ENCODE measurements at places on chromosomes 7 and 10.
A peak's percentile ranks its signal among the peaks of the same experiment; 100 is the strongest.

GRCh38 chr7:597348-598178, 77.9 kb upstream of the PDGFA start:
- H3K4me3 ChIP-seq = no peak overlapping the region
- no peaks in the 10 kb centered on the region for H3K36me3 ChIP-seq
- no peak for DNase-seq
- H3K27ac ChIP-seq = no peak overlapping the region

DNA sequence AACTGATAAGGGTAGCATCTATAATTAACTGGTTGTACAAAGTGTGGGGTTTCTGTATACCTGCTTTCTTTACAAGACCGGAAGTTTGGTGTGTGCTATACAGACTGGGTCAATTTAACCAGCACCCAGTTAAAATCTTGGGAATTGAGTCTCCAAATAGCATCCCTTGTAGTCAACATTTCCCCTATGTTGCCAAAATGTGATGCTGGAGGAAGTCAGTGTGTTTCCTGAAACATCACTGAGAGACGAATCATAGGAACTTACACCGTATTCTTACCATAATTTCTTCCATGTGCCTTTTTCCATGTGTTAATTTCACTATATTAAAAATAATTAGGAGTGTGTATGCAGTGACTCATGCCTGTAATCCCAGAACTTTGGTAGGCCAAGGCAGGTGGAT, 1.7 kb downstream of the AKR1C4 start:
- no peak overlapping the region for H3K27ac ChIP-seq
- peak; percentile 43 for DNase-seq
- no peaks in the 10 kb centered on the region for H3K27me3 ChIP-seq
- H3K4me1 ChIP-seq = no peaks in the 10 kb centered on the region
- H3K4me3 ChIP-seq = no peak overlapping the region

GRCh38 chr10:93580828-93581227, 14.4 kb downstream of the FFAR4 start:
- H3K4me1 ChIP-seq = no peaks in the 10 kb centered on the region
- H3K4me3 ChIP-seq = no peak overlapping the region
- no peaks in the 10 kb centered on the region for H3K36me3 ChIP-seq
- peaks cover 10% of the 10 kb centered on the region for H3K27me3 ChIP-seq
- H3K27ac ChIP-seq = no peak overlapping the region

GRCh38 chr7:86929293-86930109, 130.0 kb downstream of the ELAPOR2 start:
- H3K4me3 ChIP-seq = no peak overlapping the region
- peaks cover 14% of the 10 kb centered on the region for H3K4me1 ChIP-seq
- no peaks in the 10 kb centered on the region for H3K27me3 ChIP-seq
- no peak for DNase-seq
- no peak overlapping the region for H3K27ac ChIP-seq

DNA sequence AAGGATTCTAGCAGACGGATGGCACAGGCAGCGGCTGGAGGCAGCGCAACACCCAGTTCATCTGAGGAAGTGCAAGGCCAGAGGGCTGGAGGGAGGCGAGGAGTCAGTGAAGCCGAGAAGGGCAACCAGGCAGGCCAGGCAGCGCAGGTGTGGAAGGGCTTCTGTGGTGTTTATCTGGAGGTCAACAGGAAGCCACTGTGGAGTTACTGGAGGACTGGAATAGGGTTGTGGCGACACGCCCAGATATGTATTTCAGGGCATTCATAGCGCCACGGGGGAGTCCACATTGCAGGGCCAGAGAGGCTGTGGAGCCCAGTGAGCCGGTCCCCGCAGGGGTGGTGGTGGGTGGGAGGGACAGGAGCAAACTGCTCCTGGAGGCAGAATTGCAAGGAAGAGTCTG, 150.6 kb downstream of the CDH23 start:
- DNase-seq = no peak
- no peaks in the 10 kb centered on the region for H3K36me3 ChIP-seq
- no peak overlapping the region for H3K27ac ChIP-seq
- no peaks in the 10 kb centered on the region for H3K4me1 ChIP-seq

- no peak overlapping the region for H3K4me3 ChIP-seq
- H3K27ac ChIP-seq = no peak overlapping the region
- H3K27me3 ChIP-seq = no peaks in the 10 kb centered on the region
- no peaks in the 10 kb centered on the region for H3K4me1 ChIP-seq
- DNase-seq = no peak
- H3K36me3 ChIP-seq = no peaks in the 10 kb centered on the region
These were observed 349.3 kb upstream of the SEMA3D start for GRCh38 chr7:85535974-85536729.

DNA sequence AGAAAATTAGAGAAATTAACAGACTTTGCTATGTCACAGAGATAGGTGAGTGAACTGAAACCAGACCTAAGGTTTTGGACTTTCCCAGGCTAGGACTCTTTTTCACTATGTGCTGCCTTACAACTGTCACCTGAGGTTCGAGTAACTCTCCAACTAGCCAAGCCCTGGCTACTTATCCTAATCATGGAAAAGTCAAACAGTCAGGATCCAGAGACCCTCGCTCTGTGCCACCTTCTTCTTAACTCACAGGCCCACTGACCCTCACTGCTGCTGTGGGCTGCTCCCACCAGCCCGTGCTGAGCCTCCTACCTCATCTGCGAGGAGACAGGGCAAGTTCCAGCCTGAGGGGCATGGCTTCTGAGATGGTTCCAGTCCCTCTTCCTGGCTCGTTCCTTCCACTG, 211.4 kb upstream of the KLF14 start:
- H3K4me3 ChIP-seq = no peak overlapping the region
- peaks cover 71% of the 10 kb centered on the region for H3K4me1 ChIP-seq
- H3K36me3 ChIP-seq = peaks cover 52% of the 10 kb centered on the region
- no peak for DNase-seq
- peak overlapping the region; percentile 16 for H3K27ac ChIP-seq

- H3K4me3 ChIP-seq = no peak overlapping the region
- H3K4me1 ChIP-seq = no peaks in the 10 kb centered on the region
These were observed 278.1 kb upstream of the SP4 start for GRCh38 chr7:21149809-21150208.

GRCh38 chr10:73894245-73894971, 16.5 kb upstream of the PLAU start:
- H3K36me3 ChIP-seq = no peaks in the 10 kb centered on the region
- H3K4me1 ChIP-seq = peaks cover 51% of the 10 kb centered on the region
- DNase-seq = peak; percentile 85
- no peak overlapping the region for H3K27ac ChIP-seq

GRCh38 chr7:70612811-70613210, 519.1 kb upstream of the GALNT17 start:
- no peak overlapping the region for H3K27ac ChIP-seq
- H3K27me3 ChIP-seq = no peaks in the 10 kb centered on the region
- DNase-seq = no peak

DNA sequence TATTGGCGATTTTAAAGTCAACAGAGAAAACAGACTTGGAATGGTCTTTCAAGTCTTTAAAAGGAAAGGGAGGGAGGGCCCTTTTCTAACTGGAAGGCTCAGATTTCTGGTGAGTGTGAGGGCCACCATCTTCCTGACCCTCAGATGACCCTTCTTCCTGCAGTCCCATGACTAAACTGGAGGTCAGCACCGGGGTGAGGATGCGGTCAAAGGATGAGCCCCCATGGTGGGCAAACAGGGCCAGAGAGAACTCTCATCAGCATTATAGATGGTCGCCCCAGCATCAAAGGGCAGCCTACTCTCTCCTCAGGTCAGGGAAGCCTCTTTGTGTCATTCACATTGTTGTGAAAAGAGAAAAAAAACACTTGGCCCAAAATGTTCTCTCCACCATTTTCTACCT, 219.2 kb downstream of the LRMDA start:
- H3K27me3 ChIP-seq = peaks cover 3% of the 10 kb centered on the region
- no peaks in the 10 kb centered on the region for H3K36me3 ChIP-seq
- H3K4me1 ChIP-seq = peaks cover 13% of the 10 kb centered on the region
- H3K4me3 ChIP-seq = no peak overlapping the region

GRCh38 chr7:156935250-156935649, 14.3 kb upstream of the NOM1 start:
- no peaks in the 10 kb centered on the region for H3K36me3 ChIP-seq
- H3K4me1 ChIP-seq = no peaks in the 10 kb centered on the region
- H3K27ac ChIP-seq = no peak overlapping the region
- no peaks in the 10 kb centered on the region for H3K27me3 ChIP-seq
- H3K4me3 ChIP-seq = no peak overlapping the region

DNA sequence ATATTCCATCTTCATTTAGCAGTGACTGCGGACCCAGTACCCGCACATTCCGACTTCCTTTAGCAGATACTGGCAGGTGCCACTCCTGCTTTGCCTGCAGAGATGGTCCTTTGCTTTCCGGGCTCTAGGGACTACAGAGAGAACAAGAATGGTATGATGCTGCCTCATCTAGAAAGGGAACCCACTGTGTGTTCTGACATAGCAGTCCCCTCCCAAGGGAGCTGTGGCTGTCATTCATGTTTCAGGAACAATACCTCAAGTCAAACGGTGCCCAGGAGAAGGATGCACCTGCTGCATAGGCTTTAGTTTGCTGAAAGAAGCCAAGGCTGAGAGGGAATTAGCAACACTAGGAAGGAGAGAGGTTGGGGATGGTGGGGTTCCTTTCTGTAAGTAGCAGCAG, 15.9 kb upstream of the TMEM72 start:
- H3K4me1 ChIP-seq = no peaks in the 10 kb centered on the region
- no peak overlapping the region for H3K27ac ChIP-seq
- no peak overlapping the region for H3K4me3 ChIP-seq

DNA sequence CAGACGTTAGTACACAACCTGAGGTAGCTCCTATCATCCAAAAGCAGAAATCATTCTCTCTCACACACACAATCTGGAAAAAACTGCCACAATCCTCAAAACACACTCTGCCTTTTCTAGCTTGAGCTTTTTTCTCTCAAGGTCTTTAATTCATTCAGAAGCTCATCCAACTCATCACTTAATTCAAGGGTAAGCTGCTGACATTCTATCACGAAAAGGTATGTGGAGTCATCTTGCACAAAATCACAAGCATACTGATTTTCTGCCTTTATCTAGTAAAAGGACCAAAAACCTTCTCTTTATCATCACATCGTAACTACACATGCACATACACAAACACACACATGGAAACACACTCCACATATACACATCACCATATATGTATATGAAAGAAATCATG, 32.0 kb downstream of the DOCK4 start:
- no peaks in the 10 kb centered on the region for H3K4me1 ChIP-seq
- no peak overlapping the region for H3K27ac ChIP-seq
- no peak for DNase-seq
- H3K36me3 ChIP-seq = no peaks in the 10 kb centered on the region

- H3K4me1 ChIP-seq = no peaks in the 10 kb centered on the region
- peak; percentile 88 for DNase-seq
- no peak overlapping the region for H3K27ac ChIP-seq
- no peaks in the 10 kb centered on the region for H3K36me3 ChIP-seq
- no peaks in the 10 kb centered on the region for H3K27me3 ChIP-seq
These were observed 26.7 kb downstream of the CYCS start for GRCh38 chr7:25098096-25099046.

GRCh38 chr7:15853832-15854470, 167.5 kb upstream of the MEOX2 start:
- H3K4me3 ChIP-seq = no peak overlapping the region
- H3K36me3 ChIP-seq = no peaks in the 10 kb centered on the region
- no peaks in the 10 kb centered on the region for H3K27me3 ChIP-seq
- no peak overlapping the region for H3K27ac ChIP-seq

DNA sequence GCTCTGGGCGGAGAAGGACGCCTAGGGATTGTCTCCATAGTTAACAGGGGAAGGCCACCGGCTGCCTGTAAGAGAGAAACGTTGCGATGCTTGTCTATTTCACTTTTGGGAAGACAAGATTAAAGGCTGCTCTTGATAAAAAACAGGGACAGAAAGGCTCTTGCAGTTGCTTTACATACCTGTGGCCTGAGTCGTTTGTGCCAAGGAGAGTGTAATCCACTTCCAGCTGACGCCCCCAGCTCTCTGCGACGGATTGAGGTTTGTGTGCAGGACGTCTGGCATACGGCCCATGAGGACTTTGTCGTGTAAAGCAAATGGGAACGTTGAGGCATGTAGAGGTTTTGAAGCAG, 1.1 kb downstream of the MAP3K8 start:
- peaks cover 11% of the 10 kb centered on the region for H3K36me3 ChIP-seq
- H3K27me3 ChIP-seq = no peaks in the 10 kb centered on the region
- peaks cover 39% of the 10 kb centered on the region for H3K4me1 ChIP-seq
- H3K4me3 ChIP-seq = peak overlapping the region; percentile 84

DNA sequence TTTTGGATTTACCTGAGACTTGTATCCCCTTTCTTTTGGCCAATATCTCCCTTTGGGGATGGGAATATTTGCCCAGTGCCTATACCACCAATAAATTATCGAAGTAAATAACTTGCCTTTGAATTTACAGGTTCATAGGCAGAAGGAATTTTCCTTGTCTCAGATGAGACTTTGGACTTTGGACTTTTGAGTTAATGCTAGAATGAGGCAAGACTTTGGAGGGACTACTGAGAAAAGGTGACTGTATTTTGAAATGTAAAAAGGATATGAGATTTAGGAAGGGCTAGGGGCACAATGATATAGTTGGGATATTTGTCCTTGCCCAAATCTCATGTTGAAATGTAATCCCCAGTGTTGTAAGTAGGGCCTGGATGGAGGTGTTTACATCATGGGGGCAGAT, 384.5 kb upstream of the GHITM start:
- H3K36me3 ChIP-seq = no peaks in the 10 kb centered on the region
- no peak for DNase-seq
- no peak overlapping the region for H3K4me3 ChIP-seq

- no peak overlapping the region for H3K4me3 ChIP-seq
- no peaks in the 10 kb centered on the region for H3K4me1 ChIP-seq
- no peaks in the 10 kb centered on the region for H3K36me3 ChIP-seq
- H3K27me3 ChIP-seq = no peaks in the 10 kb centered on the region
These were observed 138.9 kb downstream of the PKD1L1 start for GRCh38 chr7:47809387-47809786.

GRCh38 chr10:2469802-2470201, 597.5 kb upstream of the PFKP start:
- H3K36me3 ChIP-seq = no peaks in the 10 kb centered on the region
- no peak overlapping the region for H3K27ac ChIP-seq
- DNase-seq = no peak
- no peaks in the 10 kb centered on the region for H3K27me3 ChIP-seq
- H3K4me3 ChIP-seq = no peak overlapping the region
- H3K4me1 ChIP-seq = no peaks in the 10 kb centered on the region

DNA sequence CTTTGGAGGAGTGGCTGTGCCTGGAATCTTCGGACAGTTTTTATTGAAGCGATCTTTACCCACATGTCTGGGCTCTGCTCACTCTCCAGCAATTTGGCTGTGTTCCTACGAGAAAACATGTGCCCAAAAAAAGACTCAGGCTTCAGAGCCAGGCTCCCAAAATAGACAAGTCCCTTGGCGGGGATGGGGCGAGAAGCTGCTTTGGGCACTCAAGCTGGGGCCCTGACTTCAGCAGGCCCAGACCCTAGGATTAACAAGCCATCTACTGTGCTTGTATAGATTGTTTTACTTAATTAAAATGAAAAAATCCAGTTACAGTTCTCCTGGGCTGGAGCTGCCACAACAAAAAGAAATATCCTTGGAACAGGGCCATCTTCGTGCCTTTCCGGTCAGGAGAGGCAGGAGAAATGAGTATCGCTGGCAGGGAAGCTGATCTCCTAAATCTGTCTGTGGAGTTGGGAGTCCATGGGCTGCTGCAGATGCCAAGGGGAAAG, 51.4 kb upstream of the PDCD4 start:
- 0 out of 2 replicates have a peak, but pooled peaks cover 7% of the 10 kb centered on the region for H3K4me1 ChIP-seq
- DNase-seq = peak; percentile 42
- H3K36me3 ChIP-seq = no peaks in the 10 kb centered on the region
- H3K4me3 ChIP-seq = no peak overlapping the region
- no peaks in the 10 kb centered on the region for H3K27me3 ChIP-seq
